ENCODE measurements at places on chromosomes 5 and 9.

- H3K27me3 ChIP-seq: peaks cover 24% of the 10 kb centered on the region
- no peak overlapping the region for H3K4me3 ChIP-seq
- H3K27ac ChIP-seq: no peak overlapping the region
- no peak for DNase-seq
- no peaks in the 10 kb centered on the region for H3K36me3 ChIP-seq
- peaks cover 10% of the 10 kb centered on the region for H3K4me1 ChIP-seq
These were observed 33.0 kb downstream of the GOLGA2 start for GRCh38 chr9:128242828-128243214.

- no peaks in the 10 kb centered on the region for H3K27me3 ChIP-seq
- peaks cover 15% of the 10 kb centered on the region for H3K4me1 ChIP-seq
- H3K4me3 ChIP-seq: no peak overlapping the region
- peaks cover 2% of the 10 kb centered on the region for H3K36me3 ChIP-seq
- H3K27ac ChIP-seq: no peak overlapping the region
These were observed 100.1 kb downstream of the RAPGEF6 start for GRCh38 chr5:131534974-131535373.

DNA sequence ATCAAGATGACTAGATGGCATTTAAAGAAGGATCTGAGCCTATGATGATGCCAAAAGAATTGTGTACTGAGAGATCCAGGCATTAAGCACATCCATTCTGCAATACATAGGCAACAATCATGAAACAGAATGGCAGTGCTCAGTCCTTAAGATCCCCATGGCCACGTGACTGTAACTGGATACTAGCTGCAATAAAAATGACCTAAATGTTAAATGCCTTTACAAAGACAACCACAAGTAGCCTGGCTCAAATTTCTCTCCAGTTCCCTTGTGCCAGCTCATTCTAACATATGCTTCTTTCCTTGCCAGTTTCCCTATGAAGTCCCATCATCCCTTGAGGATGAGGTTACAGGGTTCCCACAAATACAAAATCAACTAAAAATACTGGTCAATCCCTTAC lies 148.3 kb upstream of the GHR start:
- DNase-seq: no peak
- no peaks in the 10 kb centered on the region for H3K27me3 ChIP-seq
- H3K36me3 ChIP-seq: no peaks in the 10 kb centered on the region
- H3K4me1 ChIP-seq: no peaks in the 10 kb centered on the region
- H3K4me3 ChIP-seq: no peak overlapping the region

- H3K27me3 ChIP-seq: peaks cover 9% of the 10 kb centered on the region
- no peaks in the 10 kb centered on the region for H3K4me1 ChIP-seq
- no peaks in the 10 kb centered on the region for H3K36me3 ChIP-seq
- no peak overlapping the region for H3K27ac ChIP-seq
These were observed 18.0 kb downstream of the ITGA2 start for GRCh38 chr5:53006911-53007890.

DNA sequence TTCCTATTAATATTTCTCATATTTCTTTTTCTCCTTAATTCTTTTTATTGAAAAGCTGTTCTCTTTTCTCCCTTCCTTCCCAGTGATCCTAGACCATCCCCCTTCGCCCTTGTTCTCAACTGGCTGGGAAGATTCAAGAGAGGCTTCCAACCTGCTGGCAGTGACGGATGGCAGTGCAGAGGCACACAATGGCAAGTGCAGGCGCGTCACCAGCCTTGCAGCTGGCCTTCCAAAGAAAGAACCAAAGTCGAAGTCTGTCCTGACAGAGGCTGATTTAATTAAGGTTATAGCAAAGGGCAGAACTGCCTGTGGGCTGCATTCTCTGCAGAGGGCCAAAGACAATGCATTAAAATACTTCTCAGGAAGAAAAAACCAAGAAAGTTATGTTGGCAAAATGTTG lies 7.4 kb downstream of the CEMIP2 start:
- H3K4me1 ChIP-seq: peaks cover 42% of the 10 kb centered on the region
- peaks cover 6% of the 10 kb centered on the region for H3K36me3 ChIP-seq
- no peaks in the 10 kb centered on the region for H3K27me3 ChIP-seq
- no peak overlapping the region for H3K4me3 ChIP-seq
- DNase-seq: no peak
- no peak overlapping the region for H3K27ac ChIP-seq

- no peak overlapping the region for H3K27ac ChIP-seq
- H3K27me3 ChIP-seq: no peaks in the 10 kb centered on the region
- peaks cover 9% of the 10 kb centered on the region for H3K4me1 ChIP-seq
- H3K4me3 ChIP-seq: no peak overlapping the region
These were observed 18.0 kb upstream of the NR4A3 start for GRCh38 chr9:99803694-99804093.

DNA sequence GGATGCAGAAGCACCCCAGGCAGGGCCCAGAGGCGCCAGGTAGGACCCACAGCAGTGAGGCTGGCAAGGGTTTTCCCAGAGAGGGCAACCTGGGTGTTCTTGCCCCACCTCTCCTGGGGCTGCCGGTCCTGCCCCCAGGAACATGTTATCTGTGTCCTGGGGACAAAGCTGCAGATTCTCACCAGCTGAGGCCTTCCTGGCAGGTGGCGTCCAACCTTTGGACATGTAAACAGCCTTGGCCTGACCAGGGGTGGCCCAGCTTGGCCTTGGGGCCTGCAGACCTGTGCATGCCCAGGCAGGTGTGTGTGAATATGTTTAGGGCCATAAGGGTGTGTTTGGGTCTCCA lies 101.8 kb upstream of the LARP1 start:
- no peak overlapping the region for H3K4me3 ChIP-seq
- peaks cover 4% of the 10 kb centered on the region for H3K4me1 ChIP-seq
- no peaks in the 10 kb centered on the region for H3K36me3 ChIP-seq
- no peak overlapping the region for H3K27ac ChIP-seq
- no peaks in the 10 kb centered on the region for H3K27me3 ChIP-seq
- DNase-seq: no peak

DNA sequence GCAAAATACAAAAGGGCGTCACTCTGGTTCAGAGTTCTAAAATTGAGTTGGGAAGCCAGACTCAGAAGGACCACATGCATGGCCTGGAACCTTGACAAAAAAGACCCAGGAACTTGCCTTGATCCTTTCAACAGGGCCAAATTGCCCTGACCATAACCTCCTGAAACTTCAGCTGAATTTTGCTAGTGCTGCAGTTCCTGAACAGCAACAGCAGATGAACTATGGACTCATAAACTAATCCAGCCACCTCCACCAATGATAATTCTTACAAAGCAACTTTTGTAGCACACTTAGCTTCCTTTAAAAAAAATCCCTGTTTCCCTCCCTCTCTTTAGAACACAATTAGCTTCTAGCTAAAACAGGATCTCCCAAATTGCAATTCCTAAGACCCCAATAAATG lies 155.9 kb downstream of the MAT2B start:
- no peaks in the 10 kb centered on the region for H3K4me1 ChIP-seq
- peaks cover 12% of the 10 kb centered on the region for H3K27me3 ChIP-seq
- no peak for DNase-seq

- H3K36me3 ChIP-seq: no peaks in the 10 kb centered on the region
- no peak for DNase-seq
- peak overlapping the region; percentile 93 for H3K27ac ChIP-seq
- peaks cover 29% of the 10 kb centered on the region for H3K4me1 ChIP-seq
These were observed 4.3 kb upstream of the RNF44 start for GRCh38 chr5:176541338-176542134.

GRCh38 chr5:120241400-120241799 lies 222.7 kb upstream of the PRR16 start:
- H3K4me3 ChIP-seq: no peak overlapping the region
- no peaks in the 10 kb centered on the region for H3K4me1 ChIP-seq
- peaks cover 3% of the 10 kb centered on the region for H3K27me3 ChIP-seq
- H3K36me3 ChIP-seq: no peaks in the 10 kb centered on the region
- DNase-seq: no peak

- H3K4me1 ChIP-seq: no peaks in the 10 kb centered on the region
- DNase-seq: no peak
- peaks cover 5% of the 10 kb centered on the region for H3K27me3 ChIP-seq
- H3K4me3 ChIP-seq: no peak overlapping the region
These were observed 190.9 kb upstream of the PANK3 start for GRCh38 chr5:168770036-168770498.

GRCh38 chr5:156942064-156942463 lies 21.0 kb downstream of the TIMD4 start:
- peaks cover 13% of the 10 kb centered on the region for H3K4me1 ChIP-seq
- peaks cover 2% of the 10 kb centered on the region for H3K27me3 ChIP-seq
- no peak for DNase-seq
- peak overlapping the region; percentile 6 for H3K4me3 ChIP-seq
- H3K36me3 ChIP-seq: peaks cover 8% of the 10 kb centered on the region
- H3K27ac ChIP-seq: no peak overlapping the region

DNA sequence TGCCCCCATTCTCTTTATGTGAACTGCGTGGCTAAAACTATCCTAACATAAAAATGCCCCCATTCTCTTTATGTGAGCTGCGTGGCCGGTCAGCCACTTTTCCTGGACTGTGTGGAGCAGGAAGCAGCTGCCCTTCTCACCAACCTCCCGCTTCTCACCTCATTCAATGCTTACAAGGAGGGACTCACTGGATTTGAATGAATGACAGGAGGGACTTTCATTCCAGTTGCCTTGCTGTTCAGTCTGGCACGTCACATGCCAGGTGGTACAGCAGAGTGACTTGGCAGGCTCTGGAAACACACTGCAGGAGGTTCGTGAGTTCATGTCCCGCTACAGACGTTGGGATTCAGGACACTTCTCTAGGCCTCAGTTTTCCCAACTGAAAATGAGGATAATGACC lies 60.2 kb upstream of the NFIL3 start:
- H3K4me3 ChIP-seq: no peak overlapping the region
- DNase-seq: no peak
- peaks cover 7% of the 10 kb centered on the region for H3K27me3 ChIP-seq
- no peaks in the 10 kb centered on the region for H3K36me3 ChIP-seq
- no peaks in the 10 kb centered on the region for H3K4me1 ChIP-seq

DNA sequence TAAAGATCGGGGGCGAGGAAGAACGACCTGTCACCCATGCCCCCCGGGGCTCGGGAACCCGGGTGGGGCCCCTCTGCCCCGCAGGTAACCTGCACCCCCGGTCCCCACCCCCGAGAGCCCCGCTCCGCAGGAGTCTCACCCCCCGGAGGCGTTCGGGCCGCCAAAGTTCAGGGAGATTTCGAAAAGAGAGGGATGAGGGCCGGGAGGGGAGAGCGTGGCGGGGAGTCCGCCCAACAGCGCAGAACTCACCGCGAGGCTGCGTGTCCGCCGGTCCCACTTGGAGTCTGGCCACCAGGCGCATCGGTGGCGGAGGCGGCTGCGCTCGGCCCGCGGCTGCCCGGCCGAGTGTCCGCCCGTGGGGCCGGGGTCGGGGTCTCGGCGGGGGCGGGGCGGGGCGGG lies at the start of gene PHF19:
PHF19 (minus strand) TSS at position 347 of the 399 bp plus-strand sequence. CDS start 2,447 bp downstream, outside the sequence.
- peak within 1 kb of the TSS; percentile 87 for H3K4me3 ChIP-seq
- no peak for DNase-seq
- no peaks in the 10 kb centered on the region for H3K36me3 ChIP-seq
- H3K27ac ChIP-seq: peak within 1 kb of the TSS; percentile 86
- peaks cover 7% of the 10 kb centered on the region for H3K27me3 ChIP-seq

DNA sequence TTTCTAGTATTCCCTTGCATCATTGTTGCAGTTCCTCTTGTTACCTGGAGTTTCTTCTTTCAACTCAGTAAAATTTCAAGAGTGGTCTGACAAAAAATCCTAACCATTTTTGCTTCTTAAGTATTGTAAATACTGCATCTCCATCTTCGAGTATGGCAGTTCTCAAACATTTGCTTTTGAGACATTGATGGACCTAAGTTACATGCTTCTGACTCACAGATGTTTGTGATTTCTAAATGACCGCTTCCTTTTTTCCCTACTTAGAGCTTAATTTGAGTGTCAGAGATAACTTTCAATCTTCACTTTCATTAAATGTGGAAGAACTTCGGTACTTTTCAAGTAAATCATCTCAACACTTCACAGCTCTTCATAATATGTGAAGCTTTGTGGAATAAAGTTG lies 4.2 kb downstream of the UHRF2 start:
- H3K4me1 ChIP-seq: peaks cover 36% of the 10 kb centered on the region
- H3K36me3 ChIP-seq: peaks cover 7% of the 10 kb centered on the region
- peak overlapping the region; percentile 77 for H3K4me3 ChIP-seq
- DNase-seq: no peak
- no peaks in the 10 kb centered on the region for H3K27me3 ChIP-seq

DNA sequence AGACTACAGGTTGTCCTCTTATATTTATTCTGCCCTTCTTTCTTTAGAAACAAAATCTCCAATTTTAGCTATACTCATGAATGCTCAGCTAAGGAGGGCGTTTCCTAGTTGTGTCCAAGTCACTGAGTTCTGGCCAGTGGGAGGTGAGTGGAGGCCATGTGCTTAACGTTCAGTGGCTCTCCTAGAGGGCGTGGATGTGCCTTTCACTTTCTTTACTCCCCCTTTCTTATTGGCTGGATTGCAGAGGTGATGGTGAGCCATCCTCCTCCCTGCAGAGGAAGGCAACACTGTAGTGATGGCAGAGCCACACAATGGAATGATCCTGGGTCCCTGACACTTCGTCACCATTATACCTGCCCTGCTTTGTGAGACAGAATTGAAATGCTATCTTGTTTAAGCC lies 54.6 kb downstream of the ALG2 start:
- H3K27me3 ChIP-seq: no peaks in the 10 kb centered on the region
- peaks cover 16% of the 10 kb centered on the region for H3K4me1 ChIP-seq
- no peak overlapping the region for H3K4me3 ChIP-seq
- no peak for DNase-seq
- H3K27ac ChIP-seq: no peak overlapping the region
- no peaks in the 10 kb centered on the region for H3K36me3 ChIP-seq

DNA sequence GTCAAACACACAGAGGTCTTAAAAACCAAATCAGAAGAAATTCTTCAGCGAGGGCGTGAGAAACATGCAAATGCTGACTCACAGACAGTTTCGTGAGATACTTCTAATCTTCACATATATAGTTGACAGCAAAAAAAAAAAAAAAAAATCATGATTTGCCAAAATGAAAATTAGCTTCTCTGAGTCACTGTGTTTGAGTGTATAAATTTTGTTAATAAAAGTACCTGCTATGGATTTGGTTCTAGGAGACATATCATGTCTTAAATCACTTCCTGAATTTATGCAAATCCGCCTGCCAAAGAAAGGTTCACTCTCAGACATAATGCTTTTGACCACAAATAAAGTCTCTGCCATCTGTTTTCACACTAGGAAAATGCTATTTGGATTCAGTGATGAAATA lies 114.3 kb downstream of the SLC1A3 start:
- H3K4me3 ChIP-seq: peak overlapping the region; percentile 39
- H3K27ac ChIP-seq: no peak overlapping the region
- H3K36me3 ChIP-seq: peaks cover 13% of the 10 kb centered on the region
- H3K4me1 ChIP-seq: peaks cover 49% of the 10 kb centered on the region
- no peak for DNase-seq
- no peaks in the 10 kb centered on the region for H3K27me3 ChIP-seq

GRCh38 chr5:110441035-110441434 lies 285.4 kb downstream of the TMEM232 start:
- no peak overlapping the region for H3K27ac ChIP-seq
- no peak overlapping the region for H3K4me3 ChIP-seq
- H3K27me3 ChIP-seq: peaks cover 2% of the 10 kb centered on the region
- no peaks in the 10 kb centered on the region for H3K36me3 ChIP-seq
